ENCODE measurements at places on chromosomes 2 and 18.

DNA sequence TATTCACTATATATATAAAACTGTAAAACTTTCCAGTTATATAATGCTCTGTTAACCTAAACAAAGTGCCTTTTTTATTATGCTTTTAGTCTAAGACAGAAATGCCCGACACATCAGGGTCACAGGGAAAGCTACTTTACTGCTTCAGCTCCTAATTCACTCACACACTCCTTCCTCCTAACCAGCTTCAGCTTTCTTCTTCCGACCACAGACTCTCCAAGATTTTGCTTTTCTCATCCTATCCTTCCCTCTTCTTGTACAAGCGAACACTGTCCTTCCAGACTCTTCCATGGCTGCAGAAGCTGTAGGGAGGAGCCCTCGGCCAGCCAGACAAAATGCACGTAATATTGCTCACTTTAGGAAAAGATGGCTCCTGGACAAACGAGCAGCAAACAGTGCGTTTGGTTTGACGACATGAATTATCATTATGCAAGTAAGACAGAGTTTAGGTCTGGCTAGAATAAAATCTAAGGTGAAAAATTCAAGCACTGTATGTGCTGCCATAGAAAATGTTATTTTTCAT is 47.5 kb upstream of the HNRNPA3 start:
- no peak for DNase-seq

DNA sequence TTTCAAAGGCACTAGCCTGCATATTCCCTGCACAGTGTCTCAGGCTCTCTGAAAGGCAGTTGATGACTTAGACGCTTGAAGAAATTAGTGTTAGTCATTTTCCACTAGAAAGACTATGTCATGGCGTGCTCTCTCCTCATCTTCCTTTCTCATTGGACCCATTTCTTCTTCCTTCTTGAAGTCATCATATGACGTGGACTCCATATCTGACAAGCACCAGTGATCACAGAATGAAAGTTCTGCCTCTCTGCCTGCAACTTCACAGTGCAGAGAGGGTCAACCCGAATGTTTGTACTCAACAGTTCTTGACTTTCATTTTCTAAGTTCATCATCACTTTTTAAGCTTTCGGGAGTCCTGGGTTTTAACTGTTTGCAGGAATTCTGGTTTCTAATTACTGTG is 63.7 kb upstream of the CYRIA start:
- DNase-seq = no peak

GRCh38 chr2:70750320-70750719 is 17.7 kb downstream of the ADD2 start:
- no peak for DNase-seq

DNA sequence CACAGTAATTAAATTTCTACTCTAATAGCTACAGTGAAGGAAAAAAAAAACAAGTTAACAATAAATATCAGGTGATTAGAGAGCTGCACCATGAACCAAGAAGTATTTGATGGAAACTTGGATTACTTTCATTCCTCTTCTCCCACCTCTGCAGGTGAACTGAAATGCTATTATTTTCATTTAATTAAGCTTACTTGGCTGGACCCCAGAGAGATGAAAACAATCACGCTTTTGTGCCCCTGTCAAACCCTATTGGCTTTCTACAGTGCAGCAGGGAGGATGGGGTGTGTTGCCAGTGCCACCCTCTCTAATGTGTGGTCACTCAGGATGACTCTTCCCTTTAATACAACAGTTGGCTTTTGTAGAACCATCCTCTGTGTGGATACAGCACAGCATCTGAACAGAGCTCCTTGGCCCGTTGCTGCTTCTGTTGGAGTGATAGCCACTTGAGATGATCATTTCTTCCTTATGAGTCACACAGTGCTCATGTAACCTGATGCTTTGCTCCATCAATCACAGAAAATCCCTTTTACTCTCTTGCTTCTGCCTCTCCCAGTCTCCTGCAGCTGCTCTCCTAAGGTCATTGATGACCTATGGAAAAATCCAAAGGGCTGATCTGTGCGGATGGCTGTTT is 5.5 kb upstream of the ARL4C start:
- DNase-seq = no peak

- no peak for DNase-seq
Observed at GRCh38 chr2:223007531-223007930, 44.5 kb upstream of the KCNE4 start.

DNA sequence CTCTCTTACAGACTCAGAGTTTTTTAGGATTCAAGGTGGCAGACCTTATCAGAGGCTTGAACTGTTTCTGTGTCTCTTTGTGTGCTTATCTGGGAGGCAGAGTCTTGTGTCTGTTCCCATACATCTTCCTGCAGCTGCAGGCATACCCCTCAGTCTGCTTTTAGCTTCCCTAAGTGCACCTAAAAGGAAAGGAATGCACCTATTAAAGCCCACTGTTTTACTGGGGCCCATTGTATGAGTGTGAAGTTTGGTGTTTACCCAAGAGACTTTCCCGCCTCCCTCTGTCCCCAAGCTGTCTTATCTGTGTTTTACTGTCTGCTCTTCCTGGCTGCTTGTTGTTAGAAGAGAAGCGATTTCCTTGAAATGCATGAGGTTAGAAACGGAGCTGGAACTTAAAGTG is 1757.3 kb upstream of the PIK3C3 start:
- no peak for DNase-seq

GRCh38 chr2:96759548-96759947 is 1.2 kb upstream of the CNNM4 start:
- DNase-seq = no peak

DNA sequence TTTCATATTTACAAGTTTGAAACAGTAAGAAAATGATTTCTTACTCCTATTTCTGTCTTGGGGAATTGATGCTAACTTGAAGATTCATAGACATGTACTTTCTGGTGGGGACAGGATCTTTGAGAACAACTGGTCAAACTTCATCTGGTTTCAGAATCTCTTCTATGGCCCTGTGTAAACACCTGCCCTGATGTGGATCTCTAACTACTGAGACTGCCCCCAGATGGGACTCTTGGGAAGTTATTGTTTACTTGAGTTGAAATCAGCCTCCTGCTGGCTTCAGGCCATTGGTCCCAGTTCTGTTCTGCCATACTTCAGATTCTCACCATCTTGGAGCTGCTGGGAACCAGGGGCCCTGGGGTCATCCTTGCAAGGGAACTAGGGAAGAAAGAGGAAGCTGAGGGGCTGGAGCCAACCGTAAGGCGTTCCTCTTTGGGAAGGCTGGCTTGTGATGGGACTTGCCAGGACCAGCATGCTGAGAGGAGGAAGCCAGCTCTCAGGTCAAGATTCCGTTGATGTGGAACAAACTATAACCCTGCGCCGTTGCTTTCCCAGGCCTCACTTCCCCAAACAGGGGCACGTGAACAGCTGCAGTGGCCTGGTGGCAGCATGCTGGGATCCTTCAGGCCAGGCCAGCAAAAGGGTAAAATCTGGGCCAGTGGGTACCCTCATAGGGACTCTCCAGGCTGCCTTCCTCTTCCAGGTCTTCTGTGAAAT is 135.5 kb upstream of the CXCR4 start:
- DNase-seq = no peak

DNA sequence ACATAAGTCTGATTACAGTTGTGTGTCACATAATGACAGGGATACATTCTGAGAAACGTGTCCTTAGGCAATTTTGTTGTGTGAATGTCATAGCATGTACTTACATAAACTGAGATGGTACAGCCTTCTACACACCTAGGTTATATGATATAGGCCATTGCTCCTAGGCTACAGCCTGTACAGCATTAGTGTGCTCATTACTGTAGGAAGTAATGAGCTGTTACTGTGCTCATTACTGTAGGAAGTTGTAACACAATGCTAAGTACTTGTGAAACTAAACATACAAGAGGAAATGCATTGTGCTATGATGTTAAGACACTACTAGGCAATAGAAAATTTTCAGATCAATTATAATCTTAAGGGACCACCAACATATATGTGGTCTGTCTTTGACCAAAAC is 72.8 kb downstream of the UPP2 start:
- no peak for DNase-seq

DNA sequence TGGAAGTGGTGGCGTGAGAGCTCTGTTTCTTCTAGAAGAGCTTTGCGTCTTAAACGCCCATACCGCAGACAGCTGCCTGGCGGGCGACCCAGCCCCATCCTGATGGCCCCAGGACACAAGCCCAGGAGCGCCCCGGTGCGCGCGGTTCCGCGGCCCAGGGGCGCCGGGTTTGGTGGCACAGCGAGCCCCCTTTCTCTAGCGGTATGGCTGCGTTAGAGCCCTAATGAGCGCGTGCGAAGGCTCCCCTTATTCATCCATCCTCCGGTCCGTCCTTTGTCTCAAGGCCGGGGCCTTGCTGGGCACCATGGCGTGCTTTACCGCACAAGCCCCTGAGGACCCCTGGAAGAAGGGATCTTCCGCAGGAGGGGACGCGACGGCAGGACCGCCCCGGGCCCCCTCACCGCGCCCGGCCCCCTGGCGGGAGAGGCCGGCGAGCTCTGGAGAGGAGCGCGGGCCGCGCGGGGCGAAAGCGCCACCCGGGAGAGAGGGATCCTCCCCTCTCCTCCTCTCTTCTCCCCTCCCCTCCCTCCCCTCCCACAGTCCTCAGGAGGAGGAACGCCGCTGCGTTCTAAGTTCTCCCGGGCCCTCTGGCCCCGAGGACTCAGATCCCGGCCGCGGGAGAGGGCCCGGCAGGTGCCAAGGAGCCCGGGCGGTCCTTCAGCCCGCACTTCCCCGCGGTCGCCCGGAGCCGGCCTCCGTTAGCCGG is 626 bp upstream of the SLC1A4 start:
- DNase-seq = peak; percentile 61

Data from CD4-positive, alpha-beta T cell treated with Interleukin-12 subunit alpha and Interleukin-12 subunit beta, for 1 hour (primary cell).